Activated CD8-positive, alpha-beta memory T cell treated with anti-CD3 and anti-CD28 coated beads for 48 hours (primary cell): ENCODE measurements at places on chromosomes 5 and 9.

DNA sequence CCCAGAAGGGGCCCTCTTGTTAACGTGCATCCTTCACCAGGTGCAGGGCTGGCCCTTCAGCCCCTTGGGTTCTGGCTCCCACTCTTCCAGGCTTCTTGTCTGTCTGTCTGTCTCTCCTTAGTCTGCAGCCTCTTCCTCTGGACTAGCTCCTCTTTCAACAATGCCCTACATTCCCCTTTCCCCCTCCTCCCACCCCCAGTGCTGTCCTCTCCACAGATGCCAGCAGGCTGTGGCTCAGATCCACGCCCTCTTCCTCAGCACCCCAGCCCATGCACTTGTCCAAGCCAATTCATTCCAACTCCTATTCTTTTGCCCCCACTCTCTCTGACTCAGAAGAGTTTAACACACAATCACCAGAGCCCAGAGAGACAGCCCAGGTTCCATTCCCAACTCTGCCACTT lies 45.2 kb upstream of the ALDH1B1 start:
- no peak for DNase-seq

DNA sequence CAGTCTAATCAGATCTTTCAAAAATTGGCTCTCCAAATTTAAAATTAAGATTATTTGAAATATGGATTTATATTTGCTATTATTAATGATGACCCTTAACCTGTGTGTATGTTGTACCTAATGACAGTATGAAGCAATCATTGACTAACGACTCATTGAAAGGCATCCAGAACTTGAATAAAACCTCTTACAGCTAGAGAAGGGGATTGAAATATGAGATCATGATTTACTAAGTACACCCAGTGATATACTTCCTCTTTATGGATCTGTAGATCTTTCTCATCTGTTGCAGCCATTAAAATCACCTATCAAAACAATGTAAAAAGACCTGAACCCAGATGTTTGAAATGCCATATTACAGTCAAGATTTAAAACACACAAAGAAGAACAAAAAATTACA lies 126.5 kb downstream of the RPS23 start:
- DNase-seq: no peak

- DNase-seq: no peak
Observed at GRCh38 chr5:16450163-16450562, 15.4 kb downstream of the ZNF622 start.

GRCh38 chr9:20473515-20474013 lies 148.7 kb downstream of the MLLT3 start:
- DNase-seq: no peak

DNA sequence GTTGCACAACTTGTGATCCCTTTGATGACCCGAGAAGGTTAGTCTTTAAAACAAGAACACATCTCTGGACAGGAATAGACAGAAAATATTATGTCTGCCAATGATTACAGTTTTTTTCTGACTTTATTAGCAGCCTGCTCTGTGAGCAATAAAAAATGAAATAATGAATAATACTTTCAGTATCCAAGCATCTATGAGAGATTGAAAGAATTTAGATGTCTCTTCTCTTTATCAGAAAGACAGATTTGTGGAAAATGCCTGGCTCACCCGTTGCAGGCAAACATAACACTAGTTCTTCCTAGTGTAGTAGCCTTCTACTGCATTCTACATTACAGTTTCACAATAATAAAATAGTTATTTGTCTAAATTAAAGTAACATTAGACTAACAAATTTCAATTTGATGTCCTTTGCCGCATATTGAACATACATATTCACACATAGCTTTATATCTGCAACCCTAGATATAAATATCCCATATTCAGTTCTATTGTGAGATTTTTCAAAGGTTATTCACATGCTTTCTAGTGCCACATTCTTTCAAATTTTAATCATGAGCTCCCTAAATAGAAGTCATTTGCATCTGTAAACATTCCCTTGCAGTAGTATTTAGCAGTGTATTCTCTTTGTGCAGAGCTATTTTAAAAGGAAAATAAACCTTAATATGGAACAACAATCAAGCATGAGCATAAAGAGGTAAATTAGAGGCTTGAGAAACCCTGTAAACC lies 267.3 kb downstream of the EFNA5 start:
- DNase-seq: no peak

- DNase-seq: no peak
Observed at GRCh38 chr9:75826314-75826713, 64.2 kb upstream of the PCSK5 start.

DNA sequence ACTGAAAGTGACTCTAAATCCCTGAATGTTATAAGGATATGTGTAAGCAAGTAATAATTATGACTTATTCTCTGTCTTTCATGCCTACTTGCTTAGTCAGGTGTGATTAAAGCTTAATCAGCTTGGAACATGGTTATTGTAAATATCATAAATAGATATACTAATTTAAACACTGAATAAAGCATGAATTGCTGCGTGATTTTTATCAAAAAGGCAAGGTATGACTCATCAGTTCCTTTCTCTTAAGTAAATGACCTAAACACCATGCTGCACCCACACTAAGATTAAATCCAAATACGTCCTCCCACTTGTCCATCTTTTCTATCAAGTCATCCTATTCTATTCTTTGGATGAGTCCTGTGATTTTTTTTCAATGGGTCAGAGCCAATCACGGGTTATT lies 124.6 kb upstream of the MTAP start:
- DNase-seq: no peak

- no peak for DNase-seq
Observed at GRCh38 chr9:87792831-87793288, 66.9 kb downstream of the CTSL start.

DNA sequence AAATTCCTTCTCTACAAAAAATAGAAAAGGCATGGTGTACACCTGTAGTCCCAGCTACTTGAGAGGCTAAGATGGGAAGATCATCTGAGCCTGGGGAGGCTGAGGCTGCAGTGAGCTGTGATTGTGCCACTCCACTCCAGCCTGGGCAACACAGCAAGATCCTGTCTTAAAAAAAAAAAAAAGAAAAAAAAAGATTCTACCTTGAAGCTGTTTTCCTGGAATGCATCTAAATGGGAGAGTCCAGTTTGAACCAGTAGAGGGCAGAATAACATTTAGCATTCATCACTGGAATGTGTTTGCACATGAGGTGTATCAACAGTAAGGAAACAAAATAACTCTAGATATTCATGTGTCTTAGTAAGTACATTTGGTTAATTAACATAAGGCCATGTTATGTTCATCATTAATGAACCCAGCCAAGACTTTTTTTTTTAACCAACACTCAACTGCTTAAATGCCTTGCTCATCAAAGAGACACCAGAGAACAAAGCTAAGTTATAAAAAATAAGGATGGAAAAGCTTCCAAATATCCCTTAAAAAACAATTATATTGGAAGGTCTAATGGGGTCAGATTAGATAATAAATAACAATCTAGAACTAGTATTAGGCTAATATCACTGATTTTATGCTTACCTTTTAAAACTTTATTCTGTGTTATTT lies 16.1 kb downstream of the IFNE start:
- no peak for DNase-seq

GRCh38 chr9:17578911-17579793 lies at the start of gene SH3GL2:
TSS of gene SH3GL2 (plus strand) at chr9:17579066.
- DNase-seq: no peak

DNA sequence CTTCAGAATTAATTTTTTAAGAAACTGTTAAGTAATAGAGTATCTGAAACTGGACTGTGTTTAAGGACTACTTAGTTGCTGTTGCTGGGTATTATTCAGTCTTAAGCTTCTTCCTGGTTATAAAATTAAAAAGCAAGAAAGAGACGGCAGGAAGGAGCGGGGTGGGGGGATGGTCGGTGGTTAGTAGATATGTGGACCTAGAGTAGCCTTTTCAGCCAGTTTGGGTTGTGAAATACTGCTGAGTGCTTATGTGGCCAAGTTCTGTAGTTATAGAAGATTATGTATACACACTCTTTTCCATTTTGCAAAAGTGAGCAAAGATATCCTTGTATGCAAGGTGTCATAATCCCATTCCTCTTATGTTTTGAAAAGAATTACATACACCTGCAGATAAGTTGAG lies 28.5 kb downstream of the TRIO start:
- no peak for DNase-seq

GRCh38 chr9:120890320-120891244 lies 13.6 kb upstream of the PHF19 start:
- no peak for DNase-seq

DNA sequence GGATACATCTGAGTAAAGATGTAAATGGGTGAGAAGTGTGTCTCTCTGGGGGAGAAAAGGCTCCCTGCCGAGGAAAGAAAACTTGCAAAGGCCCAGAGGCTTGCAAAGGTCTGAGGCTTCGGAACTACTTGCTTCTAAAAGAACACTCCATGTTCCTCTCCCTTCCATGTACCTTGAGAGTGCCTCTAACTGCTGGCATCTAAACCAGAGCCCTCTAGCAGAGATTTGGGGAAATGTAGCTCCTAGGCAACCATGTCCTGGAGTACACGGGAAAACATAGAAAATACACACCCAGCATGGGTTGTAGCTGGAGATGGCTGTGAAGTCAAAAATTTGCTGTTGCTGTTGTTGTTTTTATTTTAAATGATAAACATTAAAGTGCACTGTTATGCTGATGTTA lies 151.6 kb downstream of the SYK start:
- DNase-seq: no peak

DNA sequence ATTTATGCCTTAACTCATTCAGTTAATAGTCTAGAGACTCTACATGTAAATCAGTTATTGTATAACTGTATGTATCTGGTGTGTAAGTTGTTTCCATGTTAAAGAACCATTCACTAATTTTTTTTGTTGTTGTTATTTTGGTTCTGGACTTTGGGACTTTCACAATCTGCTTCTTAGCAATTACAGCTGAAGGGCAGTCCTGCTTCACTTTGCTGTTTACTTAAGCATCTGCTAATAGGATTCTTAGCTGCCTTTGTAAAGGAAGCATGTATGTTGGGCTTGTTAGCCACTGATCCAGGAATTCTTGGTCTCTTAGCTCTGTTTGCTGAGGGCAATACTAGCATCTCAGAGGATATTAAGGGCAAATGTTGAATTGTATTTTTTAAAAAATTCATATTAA lies 97.0 kb downstream of the FOCAD start:
- no peak for DNase-seq
